ENCODE measurements at places on chromosomes 3 and 15.

- peak; percentile 89 for DNase-seq
These were observed 485 bp downstream of the CELF6 start for GRCh38 chr15:72319360-72319984.

DNA sequence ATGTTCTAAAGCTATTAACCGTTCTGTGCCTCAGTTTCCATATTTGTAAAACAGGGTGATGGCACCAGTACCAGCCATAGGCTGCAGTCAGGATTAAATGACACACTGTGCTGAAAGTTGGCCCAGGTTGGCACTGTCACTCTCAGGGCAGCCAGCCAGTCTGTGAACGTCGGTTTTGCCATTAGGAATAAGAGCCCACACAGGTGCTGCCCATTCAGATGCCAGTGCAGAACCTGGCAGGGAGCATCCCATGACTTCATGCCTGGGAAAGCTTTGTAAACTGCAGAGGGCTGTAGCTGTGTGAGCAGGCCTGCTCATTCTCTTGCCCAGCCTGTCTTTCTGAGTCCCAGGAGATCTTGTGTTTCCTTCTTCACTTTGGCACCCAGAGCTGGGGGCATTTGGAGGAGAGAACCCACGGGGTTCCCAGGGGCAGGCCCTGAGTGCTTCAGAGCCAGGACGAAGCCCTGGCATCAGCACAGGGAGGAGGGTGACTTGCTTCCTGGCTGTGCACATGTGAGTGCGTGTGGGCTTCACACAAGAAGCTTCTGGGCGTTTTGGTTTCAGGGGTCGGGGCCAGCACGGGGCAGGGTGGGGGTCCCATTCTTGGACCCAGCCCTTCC lies 46.9 kb downstream of the ZNF710 start:
- DNase-seq = no peak

GRCh38 chr3:194329583-194329965 lies 21.6 kb downstream of the CPN2 start:
- DNase-seq = no peak

GRCh38 chr15:101813803-101814534 lies 2.0 kb downstream of the OR4F15 start:
- no peak for DNase-seq

GRCh38 chr3:46460051-46460450 lies 4.7 kb downstream of the LTF start:
- no peak for DNase-seq

DNA sequence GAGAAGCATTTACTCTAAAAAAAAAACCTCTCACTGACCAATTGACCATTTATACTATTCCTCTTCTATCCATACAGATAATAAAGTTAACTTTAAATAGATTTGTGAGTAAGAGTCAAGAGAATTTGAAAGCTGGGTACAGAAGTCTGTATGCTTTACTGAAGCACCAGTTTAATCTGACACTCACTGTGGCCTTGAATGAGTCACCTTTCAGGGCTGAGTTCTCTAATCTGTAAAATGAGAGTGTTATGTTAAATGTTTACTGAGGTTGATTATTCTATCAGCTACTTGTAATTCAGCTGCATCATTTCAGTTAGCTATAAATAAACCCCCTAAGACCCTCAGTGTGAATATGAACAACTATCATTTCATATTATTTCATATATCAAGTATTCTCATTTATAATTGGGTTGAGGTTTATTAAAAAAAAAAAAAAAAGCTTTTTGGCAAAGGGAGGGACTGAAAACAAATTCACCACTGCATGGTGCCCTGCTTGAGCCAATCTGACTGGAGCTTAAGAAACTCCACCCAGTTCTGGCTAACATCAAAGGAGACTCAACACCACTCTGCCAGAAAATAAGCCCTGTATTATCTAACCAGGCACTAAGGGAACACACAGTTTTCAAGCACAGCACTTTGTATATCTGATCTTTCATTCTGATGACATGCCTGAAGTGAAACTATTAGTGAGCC lies 2.8 kb downstream of the MAP4 start:
- DNase-seq = peak; percentile 40

DNA sequence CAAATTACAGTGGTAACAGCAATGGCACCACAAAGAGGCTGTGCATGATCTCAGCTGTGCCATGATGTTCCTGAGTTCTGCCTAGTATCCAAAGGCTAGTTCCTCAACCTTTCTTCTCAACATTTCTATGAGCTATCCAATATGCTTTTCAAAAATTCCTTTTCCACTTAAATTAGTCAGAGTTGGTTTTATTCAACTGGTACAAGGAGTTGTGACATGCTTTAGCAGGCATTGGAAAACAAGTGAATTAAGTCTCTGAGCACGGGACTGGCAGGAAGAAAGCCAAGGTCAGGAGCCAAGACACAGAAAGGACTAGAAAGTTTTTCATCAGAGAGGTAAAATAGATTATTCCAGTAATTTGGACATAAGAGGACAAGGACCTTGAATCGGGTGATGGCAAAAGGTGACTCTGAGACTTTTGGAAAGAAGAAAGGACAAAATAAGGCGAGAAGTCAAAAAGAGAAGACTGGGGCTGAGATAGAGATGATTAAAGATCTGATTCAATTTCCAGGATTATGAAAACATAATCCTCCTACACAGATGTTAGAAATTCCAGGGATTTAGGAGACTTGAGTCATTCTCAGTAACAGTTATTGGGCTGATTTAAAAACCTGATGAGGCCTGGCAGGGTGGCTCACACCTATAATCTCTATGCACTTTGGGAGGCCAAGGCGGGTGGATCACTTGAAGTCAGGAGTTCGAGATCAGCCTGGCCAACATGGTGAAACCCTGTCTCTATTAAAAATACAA lies 36.1 kb downstream of the PBRM1 start:
- DNase-seq = no peak

DNA sequence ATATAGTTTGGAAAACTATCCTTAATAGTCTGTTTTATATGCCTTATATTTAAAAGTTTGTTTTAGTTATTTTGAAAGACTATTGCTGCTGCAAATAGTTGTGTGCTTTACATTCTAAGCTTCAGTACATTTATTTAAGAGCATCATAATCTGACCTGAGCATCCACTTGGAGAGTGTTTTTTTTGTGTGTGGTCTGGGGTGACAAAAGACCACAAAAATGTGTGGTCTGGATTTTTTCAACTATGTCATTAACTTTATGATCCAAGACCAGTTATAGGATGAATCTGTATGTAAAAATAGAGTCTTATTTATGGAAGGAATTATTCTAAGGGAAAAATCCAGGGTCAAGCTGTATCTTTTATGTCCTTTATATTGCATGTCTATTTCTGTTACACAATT lies 77.4 kb downstream of the SLTM start:
- no peak for DNase-seq

GRCh38 chr15:94239474-94239873 lies 8.1 kb downstream of the MCTP2 start:
- DNase-seq = no peak

DNA sequence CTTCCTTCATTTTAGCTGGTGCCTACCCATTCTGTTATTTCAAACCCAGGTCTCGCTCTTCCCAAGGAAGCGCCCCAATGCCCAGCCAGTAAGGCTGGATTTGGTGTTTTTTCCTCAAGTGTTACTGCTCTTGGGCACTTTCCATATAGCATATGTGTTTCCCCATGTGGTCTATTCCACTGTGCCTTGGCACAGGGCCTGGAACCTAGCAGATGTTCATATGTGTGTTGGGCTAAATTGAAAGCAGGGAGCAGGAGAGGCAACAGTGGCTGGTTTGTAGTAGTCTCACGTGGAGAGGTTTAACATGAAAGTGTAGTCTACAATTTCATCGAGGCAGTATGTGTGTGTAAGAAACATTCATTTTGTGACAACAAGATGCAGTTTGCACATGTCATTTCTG lies 48.2 kb upstream of the TEX264 start:
- DNase-seq = peak; percentile 76

GRCh38 chr15:41506796-41507341 lies 6.8 kb downstream of the LTK start:
- DNase-seq = no peak

DNA sequence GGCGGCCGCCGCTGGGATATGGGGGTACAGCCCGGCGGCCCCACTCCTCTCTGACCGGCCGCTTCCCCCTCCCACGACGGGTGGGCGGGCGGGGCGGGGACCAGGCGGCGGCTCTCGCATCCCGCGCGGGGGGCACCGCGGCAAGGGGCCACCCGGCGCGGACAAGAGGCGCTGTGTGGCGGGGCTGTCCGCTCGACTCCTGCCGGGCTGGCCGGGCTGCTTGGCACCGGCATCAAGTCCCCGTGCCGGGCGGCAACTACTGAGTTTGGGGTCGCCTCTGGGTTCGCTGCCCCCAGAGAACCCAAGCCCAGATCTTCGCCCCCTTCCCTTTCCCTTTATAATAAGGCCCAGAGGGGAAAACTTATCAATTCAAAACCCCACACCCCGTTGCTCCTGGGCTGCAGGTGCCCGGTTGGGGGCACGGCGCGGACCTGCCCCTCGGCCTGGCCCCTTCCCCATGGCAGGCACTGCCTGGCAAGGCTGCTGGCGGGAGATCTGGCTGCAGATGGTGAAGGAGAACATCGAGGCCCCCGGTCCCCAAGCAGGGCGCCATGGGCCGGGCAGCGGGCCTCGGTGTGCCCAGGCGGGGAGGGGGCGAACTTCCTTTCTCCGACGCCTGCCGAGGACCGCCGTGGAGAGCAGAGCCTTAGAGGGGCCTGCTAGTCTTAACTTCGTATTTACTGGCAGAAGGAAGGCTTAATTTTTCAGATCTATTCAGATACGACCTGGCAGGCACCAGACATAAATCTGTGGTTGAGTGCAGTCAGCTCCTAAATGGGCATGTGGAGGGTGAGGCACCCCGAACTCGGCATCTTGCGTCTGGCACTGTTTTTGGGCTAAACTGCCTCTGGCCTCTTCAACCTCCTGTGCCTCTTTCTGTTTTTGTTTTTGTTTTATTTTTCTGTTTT lies 911 bp downstream of the APBA2 start:
- DNase-seq = no peak

- DNase-seq = no peak
These were observed 101.9 kb upstream of the KCNMB2 start for GRCh38 chr3:178434206-178434805.

DNA sequence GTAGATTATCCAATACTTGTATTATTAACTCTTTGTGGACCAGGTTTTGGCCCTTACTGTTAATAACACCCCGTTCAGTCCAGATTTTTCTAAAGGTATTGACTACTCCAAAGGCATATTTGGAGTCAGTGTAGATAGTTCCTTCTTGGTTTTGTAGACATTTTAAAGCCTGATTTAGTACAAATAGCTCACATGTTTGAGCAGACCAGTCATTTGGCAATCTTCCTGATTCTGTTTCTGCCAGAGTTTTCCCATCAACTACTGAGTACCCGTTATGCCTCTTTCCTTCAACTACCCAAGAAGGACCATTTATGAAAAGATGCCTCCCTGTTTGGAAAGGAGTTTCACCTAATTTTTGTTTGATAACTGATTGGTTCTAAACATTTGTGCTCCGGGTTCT lies 82.0 kb downstream of the CHCHD4 start:
- peak; percentile 2 for DNase-seq

DNA sequence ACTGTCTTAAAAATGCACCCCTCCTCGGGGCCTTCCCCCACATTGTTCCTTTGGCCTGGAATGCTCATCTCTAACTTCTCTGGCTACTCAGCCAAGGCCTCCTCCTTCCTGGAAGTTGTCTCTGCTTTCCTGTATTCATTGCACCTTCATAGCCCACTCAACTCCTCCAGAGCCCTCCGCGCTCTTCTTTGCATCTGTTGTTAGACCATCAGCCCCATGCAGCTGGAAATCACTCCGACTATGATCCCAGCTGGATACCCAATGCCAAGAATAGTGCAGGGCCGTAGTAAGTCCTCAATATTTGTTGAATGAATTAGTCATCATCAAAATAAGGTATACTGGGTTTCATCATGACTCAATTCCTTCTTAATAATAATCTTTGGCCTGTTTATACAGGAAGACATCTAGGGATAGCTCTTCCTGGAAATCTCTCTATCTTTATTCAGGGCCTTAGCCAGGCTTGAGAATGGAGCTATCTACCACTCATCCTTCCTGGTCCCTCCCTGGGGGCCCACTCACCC lies 112.7 kb downstream of the SYNPR start:
- no peak for DNase-seq

DNA sequence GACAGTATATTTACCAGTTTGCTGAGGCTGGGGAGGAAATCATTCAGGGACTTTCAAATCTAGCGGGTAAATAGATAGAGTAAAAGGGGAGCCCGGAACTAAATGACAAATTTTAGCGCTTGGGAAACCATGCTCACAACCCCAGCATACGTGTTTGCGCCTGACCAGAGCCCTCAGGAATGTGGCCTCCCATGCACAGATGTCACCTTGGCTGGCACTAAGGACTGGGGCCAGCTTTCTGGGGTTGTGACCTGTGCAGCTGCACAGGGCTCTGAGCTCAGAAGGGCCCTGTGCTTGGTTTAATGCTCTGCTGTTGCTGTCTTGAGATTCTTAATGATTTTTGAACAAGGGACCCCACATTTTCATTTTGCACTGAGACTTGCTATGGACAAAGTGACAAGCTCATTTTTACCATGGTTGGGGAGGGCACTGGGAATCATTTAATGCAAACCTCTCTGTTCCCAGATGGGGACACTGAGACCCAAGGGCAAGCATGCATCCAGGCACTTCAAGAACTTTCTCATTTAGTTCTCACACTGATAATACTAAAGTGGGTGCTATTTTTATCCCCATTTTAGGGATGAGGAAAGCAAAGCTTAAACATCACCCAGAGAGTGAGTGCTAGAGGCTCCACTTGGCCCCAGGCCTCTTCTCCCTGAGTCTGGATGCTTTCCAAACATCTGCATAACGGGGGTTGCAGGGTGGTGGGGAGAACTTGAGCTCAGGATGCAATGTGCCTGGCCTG lies 44.1 kb upstream of the FAM107A start:
- DNase-seq = no peak

Measured in lung (tissue), 17 donors.